A549 (cell line): ENCODE measurements at places on chromosomes 12 and 14.

DNA sequence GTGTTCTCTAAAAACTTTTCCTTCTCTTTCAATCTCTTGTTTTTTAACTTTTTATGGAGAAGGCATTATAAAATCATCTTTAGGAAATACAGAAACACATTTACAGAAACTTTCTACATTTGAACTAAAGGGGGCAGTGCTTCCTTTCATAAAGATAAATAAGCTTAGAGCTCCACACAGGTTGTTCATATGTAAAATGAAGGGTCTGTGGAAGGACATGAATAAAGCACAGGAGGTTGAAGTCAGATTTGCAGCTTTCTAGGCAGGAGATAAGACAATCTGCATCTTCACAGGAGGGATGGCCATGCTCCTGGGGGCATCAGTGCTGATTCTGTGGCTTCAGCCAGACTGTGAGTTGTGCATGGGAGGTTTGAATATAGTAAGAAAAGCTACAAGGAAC is 426.0 kb downstream of the DAD1 start:
- no peak for DNase-seq

- no peak for DNase-seq
Measured at GRCh38 chr14:24679248-24679961, 45.4 kb upstream of the GZMB start.

GRCh38 chr12:52026263-52026662 is 19.5 kb downstream of the TAMALIN start:
- no peak for DNase-seq

DNA sequence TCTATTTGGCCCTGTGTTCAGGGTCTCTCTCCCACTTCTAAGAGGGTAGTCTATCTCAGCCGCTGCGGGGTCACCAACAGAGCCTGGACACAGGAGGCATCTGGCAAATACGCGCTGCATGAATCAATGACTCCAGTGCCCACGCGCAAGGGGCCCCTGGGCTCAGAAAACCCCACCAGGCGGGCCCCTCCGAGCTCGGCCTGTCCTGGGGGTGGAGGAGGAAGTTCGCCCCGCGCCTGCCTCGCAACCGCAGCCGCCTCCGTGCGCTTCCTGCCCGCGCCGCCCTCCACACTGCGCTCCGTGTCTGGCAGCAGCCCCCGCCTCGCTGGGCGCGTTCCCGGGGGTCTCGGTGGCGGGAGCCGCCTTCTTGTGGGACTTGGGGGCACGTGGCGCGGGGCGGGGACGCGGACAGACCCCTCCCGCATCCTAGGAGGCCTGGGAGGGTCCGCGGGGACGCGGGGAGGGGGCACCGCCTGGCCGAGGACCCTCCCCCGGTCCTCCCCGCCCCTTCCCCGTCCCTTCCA is 811 bp upstream of the FBRSL1 start:
- DNase-seq, result no peak

DNA sequence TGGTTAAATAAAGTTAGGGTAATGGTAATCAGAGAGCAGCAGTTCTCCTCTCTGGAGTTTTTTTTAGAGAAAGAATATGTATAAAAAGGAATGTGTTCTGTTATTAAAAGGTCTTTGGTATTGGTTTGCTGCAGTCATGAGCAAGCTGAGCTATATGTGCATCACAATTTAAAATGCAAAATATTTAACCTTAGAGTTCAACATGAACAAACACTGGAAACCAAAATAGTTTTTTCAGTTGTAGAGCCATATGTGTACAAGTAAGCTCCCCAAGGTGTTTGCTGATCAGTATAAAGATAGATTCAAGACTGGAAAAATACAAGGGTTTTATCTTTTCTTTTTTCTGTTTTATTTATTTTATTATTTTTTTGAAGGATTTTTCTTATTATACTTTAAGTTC is 245.0 kb downstream of the NUBPL start:
- no peak for DNase-seq

DNA sequence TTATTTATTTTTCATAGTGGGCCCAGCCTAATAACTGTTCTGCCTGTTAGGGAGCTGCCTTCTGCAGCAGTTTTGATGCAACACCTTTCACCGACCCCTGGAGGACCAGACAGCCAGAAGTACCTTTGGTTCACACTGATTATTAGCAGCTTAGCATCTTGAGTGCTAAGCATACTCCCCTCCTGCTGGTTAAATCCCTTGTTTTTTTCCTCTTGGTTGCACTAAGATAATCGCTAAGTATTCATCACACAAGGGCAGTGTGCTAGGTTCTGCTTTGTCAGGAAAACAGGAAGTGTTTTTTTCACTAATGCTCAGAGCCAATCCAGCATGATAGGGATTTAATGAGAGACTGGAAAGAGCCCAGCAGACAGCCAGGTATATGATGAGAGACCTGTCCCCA is 437.0 kb downstream of the FUT8 start:
- DNase-seq, result no peak

DNA sequence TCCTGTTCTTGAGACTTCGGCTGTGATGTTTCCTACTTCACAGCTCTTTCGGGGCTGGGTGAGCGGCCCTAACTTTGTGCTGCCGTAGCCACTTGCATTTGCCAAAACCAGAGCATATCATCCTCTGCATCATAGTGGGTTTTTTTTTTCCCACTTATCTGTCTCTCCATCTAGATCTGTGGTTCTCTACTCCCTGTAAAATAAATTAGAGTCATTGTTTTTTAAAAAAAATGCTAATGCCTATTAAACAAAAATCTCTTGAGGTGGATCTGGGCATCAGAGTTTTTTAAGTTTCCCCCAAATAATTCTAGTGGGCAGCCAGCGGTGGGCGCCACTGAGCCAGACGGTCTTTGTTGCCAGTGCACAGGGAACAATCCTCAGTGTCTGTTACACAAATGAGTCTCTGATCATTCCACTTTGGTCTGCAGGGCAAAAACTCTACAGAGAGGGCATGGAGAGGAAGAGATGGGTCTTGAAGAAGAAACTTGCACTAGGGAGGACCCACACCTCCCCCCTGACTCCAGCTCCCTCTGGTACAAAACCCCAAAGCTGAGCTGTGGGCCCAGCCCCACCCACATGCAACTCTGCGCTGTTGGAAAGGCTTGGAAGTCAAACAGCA is 62.4 kb upstream of the BCL2L14 start:
- DNase-seq, result no peak

GRCh38 chr12:72028966-72029365 is 90.3 kb downstream of the TPH2 start:
- DNase-seq, result no peak

DNA sequence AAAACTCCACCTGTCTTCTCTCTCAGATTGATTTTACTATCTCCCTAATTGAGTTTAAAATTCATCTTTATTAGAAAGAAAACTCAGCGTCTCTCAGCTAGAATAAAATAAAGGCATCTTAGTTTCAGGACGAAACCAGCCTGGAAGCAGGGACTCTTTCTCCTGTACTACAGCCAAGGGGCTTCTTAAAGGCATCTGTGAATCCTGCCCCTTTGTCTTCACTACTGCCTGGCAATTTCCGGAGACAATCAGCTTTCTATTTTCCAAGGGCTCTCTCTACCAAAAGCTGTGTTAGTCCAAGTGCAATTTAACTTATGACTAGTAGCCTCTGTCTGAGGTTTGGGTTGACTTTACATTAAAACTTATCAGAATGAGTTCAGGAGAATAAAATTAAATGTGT is 623.3 kb upstream of the FOXG1 start:
- no peak for DNase-seq

GRCh38 chr12:67524861-67525616 is 123.5 kb upstream of the DYRK2 start:
- DNase-seq, result no peak

DNA sequence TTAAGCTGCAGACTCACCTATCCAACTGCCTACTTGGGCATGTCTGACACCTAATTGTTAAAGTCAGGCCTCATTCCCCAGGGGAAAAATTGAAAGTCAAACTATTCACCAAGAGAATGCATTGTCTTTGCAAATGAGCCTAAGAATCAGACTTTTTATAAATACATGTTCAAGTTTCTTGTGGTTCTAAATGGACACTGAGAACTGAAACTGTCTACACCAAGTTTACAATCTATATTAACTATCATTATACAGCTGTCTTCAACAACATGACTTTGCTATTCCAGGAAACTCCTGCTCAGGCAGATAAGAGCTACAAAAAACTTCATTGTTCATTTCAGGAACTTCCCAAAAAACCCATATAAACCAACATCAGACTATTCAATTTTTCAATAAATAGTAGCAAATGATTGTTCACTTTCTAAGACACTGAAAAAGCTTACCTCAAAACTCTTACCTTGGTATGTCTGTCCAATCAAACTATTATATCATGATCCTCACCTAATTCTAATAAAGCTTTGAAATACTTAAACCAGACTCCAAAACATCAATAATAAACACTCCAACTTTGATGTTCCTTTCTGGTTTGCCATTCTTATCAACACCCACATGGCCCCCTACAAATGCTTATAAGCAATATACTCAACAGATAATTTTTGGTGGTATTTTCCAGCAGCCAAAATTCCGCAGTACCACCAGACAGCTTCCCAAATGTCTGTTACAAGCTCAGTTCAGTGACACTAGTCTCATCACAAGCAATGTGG is 24.2 kb downstream of the CDK17 start:
- no peak for DNase-seq

- no peak for DNase-seq
Measured at GRCh38 chr14:84646786-84647500, 883.0 kb upstream of the FLRT2 start.

DNA sequence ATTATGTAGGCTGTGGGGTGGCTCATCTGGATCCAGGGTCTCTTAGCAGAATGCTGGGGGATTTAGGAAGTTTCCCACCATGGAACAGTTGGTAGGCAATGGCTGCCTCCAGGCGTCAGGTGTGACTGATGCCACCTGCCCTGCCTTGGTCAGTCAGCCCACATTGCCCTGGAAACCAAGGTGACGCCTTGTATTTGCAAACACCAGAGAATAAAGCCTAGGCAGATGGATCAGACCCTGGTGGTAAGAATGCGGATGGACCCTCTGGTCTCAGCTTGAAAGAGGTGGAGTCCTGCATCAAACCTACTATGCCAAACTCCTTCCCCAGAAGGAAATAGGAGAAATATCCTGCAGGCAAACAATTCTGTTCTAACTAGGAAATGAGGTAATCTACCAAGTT is 38.2 kb downstream of the NCKAP5L start:
- peak; percentile 30 for DNase-seq

DNA sequence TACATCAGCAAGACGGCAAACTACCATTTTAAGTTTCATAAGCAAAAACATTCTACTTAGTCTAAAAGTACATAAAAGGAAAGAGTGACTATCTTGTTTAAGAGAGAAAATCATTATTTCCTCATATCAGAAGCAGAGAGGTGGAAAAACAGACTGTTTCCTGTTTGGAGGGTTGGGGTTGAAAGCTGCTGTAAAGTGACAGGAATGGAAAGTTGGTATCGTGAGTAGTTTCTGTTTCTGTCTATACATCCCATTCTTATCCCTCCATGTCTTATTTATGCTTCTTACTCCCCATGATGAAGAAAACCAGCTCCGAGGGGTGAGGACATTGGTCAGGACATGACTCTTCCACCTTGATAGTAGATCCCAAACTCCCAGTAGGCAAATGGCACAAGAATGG is 216.5 kb downstream of the EGLN3 start:
- DNase-seq, result no peak

DNA sequence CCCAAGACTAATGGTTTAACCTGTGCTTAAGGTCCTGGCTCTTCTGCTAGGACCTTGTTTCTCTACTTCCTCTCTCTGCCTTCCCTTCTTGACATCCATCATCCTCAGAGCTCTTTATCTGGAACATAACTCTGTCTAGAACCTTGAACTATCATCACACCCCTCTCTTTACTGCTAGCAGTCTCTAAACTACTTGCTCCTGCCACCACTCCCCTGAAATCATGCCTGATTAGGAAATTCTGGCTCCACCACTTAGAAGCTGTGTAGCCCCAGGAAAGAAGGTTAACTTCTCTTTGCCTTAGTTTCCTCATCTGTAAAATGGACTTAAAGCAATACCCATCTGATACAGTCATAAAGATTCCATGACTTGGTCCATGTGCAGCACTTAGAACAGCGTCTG is 9.1 kb downstream of the SLC38A1 start:
- DNase-seq, result no peak

DNA sequence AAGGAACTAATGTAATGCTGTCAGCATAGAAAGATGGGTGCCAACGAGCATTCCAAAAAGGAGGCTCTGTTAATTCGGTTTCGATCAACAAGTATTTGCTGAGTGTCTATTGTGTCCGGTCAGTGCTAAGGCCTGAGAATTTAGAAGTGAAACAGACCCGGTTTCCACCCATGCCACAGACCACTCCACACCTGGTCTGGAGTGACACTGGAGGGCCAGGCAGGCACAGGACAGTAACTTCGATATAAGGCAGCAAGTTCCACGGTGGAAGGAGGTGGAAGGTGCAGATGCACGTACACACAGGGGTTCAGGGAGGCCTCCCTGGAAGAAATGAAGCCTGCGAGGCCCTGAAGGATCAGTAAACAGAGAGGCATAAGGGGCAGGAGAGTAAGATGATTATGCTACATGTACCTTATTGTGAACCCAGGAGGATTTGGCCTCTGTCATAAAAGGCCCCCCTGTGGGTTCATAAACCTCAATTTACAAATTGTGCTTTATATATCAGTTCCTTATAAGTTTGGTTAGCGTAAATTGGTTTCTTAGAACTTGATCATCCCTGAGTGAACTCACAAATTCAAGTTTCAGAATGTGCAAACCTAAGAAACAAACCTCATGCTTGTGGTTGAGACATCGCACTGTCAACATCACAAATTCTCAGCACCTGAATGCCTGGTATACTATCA is 25.9 kb downstream of the SSH1 start:
- no peak for DNase-seq

GRCh38 chr14:101585211-101585610 is 23.9 kb downstream of the DIO3 start:
- DNase-seq, result no peak

- DNase-seq, result no peak
Measured at GRCh38 chr12:68958322-68958721, 25.4 kb upstream of the CPM start.

DNA sequence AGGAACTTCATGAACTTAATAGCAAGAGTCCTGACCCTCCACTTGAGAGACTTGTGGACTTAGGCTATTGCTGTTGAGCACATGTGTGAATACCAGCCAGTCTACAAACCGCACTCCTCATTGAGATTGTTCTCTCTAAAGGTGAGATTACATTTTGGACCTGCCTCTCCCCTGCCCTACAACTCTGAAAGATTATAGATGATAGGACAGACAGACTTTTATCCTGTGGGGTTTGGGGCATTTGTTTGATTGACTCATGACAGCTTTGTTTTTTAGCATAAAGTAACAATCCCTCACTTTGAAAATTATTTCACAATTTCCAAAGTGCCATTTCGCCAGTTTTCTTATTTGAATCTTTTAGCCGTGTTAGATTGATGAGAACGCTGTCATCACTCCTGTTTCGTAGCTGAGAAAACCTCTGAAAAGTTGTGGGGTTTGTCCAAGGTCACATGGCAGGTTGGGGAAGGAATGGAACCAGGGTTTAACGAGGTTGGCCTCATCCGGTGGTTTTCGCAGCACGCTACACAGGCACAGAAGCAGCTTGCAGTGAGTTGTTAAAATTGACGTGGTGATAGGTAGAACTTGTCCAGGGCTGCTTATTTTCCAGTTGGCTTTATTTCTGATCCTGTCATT is 836 bp downstream of the EVL start:
- DNase-seq, result no peak
